ENCODE measurements at places on chromosomes 7 and 10. TPM values are rescaled to one million over a fixed set of nuclear protein-coding genes. Genes with fewer than 3 reads are reported as not detected.
A peak's percentile ranks its signal among the peaks of the same experiment; 100 is the strongest.

- no peaks in the 10 kb centered on the region for H3K27me3 ChIP-seq
- H3K36me3 ChIP-seq: no peaks in the 10 kb centered on the region
- peak overlapping the region; percentile 94 for H3K27ac ChIP-seq
- H3K4me1 ChIP-seq: peaks cover 37% of the 10 kb centered on the region
Measured at GRCh38 chr10:102796407-102797176, 40.6 kb downstream of the CYP17A1 start.

- H3K27ac ChIP-seq: no peak overlapping the region
- no peak for DNase-seq
- no peaks in the 10 kb centered on the region for H3K27me3 ChIP-seq
- no peak overlapping the region for H3K4me3 ChIP-seq
Measured at GRCh38 chr7:95693551-95694333, 78.6 kb upstream of the DYNC1I1 start.

DNA sequence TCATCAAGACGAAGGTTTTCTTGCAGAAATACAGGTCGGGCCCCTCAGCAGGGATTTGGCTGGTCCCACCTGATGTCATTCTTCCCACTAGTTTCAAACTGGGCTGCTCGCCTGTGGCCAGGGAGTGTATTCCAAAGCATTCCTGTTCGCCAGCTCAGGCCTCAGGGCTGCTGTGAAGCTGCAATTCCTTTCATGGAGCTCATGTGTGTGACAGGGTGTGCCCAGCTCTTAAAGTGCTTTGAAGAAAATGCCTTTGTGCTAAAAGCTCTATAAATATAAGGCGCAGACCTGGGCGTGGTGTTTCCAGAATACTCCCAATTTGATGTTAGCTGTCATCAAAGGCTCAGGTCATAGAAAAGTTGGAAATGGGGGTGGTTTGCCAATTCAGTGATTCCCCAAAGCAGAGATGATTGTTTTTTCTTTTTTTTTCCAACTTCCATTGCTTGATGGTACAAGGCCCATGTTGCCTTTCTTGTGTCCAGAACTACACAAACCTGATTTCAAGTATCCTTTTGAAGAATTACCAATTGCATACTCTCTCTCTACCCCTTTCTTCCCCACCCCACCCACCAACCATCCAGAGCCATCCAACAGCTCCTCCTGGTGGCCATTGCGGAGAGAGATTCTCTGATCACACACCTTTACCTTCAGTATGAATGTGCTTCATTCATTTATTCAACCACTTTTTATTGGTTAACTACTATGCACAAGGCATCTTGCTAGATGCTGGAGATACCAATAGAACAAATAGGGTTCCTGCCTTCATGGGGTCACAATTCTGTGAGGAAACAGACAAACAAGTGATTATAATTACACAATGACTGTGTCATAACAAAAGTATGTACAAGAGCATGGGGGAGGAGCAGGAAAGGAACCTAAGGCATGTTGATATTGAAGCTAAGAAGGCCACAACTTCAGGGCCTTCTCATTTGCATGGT is 297.3 kb upstream of the LYZL1 start:
- no peak overlapping the region for H3K27ac ChIP-seq
- no peaks in the 10 kb centered on the region for H3K36me3 ChIP-seq
- DNase-seq: peak; percentile 3
- H3K4me3 ChIP-seq: no peak overlapping the region
- H3K27me3 ChIP-seq: peaks cover 8% of the 10 kb centered on the region
- H3K4me1 ChIP-seq: no peaks in the 10 kb centered on the region

DNA sequence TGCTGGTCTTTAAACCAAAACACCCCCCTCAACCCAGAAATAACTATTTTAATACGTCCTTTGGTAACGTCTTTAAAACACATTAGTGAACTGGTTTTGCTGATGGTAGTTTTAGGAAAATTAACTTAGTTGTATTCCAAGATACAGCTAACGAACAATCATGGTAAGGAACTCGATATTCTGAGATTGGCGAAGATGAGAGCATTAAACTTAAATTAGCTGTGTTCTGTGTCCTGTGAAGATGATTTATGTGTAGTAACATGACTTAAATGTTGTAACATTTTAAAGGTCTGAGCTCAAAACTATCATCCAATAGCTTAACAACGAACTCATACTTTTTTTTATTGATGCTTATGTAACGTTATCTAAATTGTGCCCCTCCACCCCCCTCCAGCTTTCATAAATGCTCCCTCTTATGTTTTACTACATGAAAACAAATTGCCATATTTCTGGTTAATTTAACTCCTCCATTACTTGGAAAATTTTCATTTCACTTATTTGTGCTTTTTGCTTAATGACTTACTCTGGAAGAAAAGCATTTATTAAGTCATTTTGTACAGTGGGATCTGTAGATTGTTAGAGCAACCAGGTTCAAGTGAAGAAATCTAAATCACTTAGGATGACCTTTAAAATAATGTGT is 1.7 kb downstream of the SDK1 start:
- H3K4me1 ChIP-seq: peaks cover 9% of the 10 kb centered on the region
- H3K36me3 ChIP-seq: no peaks in the 10 kb centered on the region

DNA sequence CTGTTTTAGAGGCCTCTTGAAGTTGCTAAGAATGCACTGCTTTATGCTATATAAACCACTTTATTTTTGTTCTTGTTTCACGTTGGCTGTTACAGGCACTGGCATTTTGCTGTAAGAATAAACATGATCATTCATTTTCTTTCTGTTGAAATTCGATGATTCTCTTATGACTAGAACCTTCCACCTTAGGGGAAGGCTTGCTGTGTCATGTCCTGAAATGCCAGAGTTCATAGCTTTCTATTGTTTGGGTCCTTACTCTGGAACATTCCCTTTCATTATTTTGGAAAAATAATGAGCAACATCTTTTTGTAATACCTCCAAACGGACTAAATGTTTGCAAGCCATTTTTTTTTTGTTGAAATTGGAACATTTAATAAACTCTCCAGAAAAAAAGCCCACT is 495.1 kb upstream of the POT1 start:
- H3K27me3 ChIP-seq: no peaks in the 10 kb centered on the region
- no peaks in the 10 kb centered on the region for H3K36me3 ChIP-seq
- no peaks in the 10 kb centered on the region for H3K4me1 ChIP-seq
- no peak overlapping the region for H3K4me3 ChIP-seq
- no peak for DNase-seq

- peaks cover 19% of the 10 kb centered on the region for H3K36me3 ChIP-seq
- peaks cover 29% of the 10 kb centered on the region for H3K27me3 ChIP-seq
- peak overlapping the region; percentile 21 for H3K27ac ChIP-seq
- no peaks in the 10 kb centered on the region for H3K4me1 ChIP-seq
Measured at GRCh38 chr10:14456218-14456869, 125.6 kb upstream of the FRMD4A start.

- H3K27ac ChIP-seq: no peak overlapping the region
- no peak for DNase-seq
- peaks cover 23% of the 10 kb centered on the region for H3K4me1 ChIP-seq
- H3K27me3 ChIP-seq: no peaks in the 10 kb centered on the region
- no peak overlapping the region for H3K4me3 ChIP-seq
Measured at GRCh38 chr7:151063212-151063561, 3.8 kb downstream of the SLC4A2 start.

- H3K36me3 ChIP-seq: no peaks in the 10 kb centered on the region
- no peaks in the 10 kb centered on the region for H3K27me3 ChIP-seq
- H3K4me3 ChIP-seq: no peak overlapping the region
- H3K4me1 ChIP-seq: no peaks in the 10 kb centered on the region
Measured at GRCh38 chr10:27638071-27638750, 107.4 kb downstream of the MKX start.

- H3K4me1 ChIP-seq: no peaks in the 10 kb centered on the region
- peak; percentile 6 for DNase-seq
- H3K4me3 ChIP-seq: no peak overlapping the region
- no peaks in the 10 kb centered on the region for H3K27me3 ChIP-seq
Measured at GRCh38 chr7:17680943-17681351, 259.3 kb downstream of the SNX13 start.

DNA sequence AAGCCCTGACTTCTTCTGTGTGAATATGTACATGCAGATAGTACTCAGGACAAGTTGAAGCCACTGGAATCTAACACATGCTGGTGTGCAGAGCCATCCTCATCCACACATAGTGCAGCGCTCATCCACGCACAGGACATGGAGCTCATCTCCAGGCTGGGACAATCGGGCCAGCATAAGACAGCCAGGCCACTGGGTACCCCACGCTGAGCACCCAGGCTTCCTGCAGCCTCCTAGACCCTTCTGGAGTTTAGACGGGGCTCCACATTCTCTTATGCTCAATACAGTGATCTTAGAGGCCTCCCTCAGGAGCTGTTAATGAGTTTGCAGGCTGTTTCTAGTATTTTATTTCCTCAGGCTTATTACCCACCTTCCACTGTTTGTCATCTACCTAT is 238.9 kb downstream of the TNS3 start:
- DNase-seq: no peak
- no peak overlapping the region for H3K4me3 ChIP-seq
- no peaks in the 10 kb centered on the region for H3K27me3 ChIP-seq
- no peaks in the 10 kb centered on the region for H3K4me1 ChIP-seq

DNA sequence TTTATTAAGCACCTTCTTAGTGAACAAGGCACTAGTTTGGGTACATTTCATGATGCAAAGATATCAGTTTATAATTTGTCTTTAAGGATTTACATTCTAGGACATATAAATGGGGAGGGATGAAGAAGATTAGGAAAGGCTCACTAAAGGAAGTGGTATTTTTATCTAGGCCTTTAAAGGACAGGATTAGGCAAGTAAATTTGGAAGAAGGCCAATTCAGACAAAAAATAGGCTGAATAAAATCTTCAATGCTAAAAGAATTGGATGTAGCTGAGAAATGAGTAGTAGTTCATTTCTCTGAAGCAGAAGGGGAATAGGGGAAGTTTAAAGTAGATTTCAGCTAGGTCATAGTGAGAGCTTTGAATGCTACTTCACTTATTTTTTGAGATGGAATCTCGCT is 4.8 kb upstream of the FAM24B start:
- peaks cover 14% of the 10 kb centered on the region for H3K4me1 ChIP-seq
- no peak for DNase-seq
- H3K4me3 ChIP-seq: no peak overlapping the region
- no peak overlapping the region for H3K27ac ChIP-seq

GRCh38 chr7:26195867-26196657 is 4.5 kb downstream of the HNRNPA2B1 start:
- peak overlapping the region; percentile 100 for H3K27ac ChIP-seq
- H3K27me3 ChIP-seq: no peaks in the 10 kb centered on the region
- H3K36me3 ChIP-seq: peaks cover 68% of the 10 kb centered on the region
- H3K4me1 ChIP-seq: peaks cover 76% of the 10 kb centered on the region

DNA sequence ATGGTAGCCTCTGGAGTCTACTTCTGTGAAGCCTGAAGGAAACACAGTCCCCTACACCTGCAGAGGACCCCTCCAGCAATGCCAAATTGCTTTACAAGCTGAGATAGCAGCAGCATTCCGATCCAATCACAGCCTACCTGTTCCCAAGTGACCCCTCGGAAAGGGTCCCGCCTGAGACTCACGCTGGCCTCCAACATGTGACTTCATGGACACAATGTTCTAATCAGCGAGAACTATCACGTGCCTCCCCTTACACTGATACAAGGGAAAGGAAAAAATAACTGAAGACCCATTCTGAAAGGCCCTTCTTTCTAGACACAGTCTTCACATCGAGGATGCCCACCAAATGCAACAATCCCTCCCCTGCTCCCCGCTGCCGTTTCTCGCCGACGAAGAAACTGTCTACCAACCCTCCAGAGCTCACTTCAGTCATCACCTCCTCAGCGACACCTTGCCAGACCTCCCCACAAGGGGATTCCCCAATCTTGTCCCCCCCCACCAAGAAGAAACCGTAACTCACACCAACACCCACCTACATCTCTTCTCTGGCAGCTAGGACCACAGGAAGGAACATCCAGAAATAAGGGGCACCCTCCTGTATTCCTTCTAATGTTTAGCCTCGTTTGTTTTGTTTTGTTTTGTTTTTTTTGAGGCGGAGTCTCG is 1.8 kb downstream of the SNX8 start:
- H3K27ac ChIP-seq: peak overlapping the region; percentile 99
- H3K36me3 ChIP-seq: no peaks in the 10 kb centered on the region
- DNase-seq: no peak
- H3K4me3 ChIP-seq: peak overlapping the region; percentile 85
- H3K4me1 ChIP-seq: peaks cover 32% of the 10 kb centered on the region

DNA sequence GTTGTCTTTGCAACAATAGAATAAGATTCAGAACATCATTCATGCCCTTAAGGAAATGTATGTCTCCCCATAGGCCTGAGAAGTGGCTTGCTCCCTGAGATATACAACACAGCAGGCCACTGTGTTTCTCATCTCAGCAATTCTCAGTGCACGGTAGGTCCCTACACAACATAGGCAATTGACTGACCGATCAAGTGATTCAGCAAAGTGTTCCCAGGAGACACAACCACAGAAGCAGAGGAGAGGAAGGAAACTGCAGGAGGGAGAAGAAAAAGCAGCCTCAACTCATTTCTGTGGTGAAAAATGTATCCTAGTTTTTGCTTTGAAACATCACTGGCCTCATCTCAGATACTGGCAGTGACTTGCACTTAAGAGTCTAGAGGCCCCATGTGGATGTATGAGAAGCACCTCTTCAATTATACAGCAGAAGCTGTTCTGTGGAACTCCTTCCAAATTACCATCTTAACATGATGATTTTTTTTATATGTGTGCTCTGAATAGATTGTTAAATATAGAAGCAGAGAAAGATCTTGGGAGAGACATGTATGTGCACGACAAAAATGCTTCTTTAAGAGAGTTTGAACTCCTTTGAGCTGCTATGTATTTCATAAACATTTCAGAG is 306.8 kb downstream of the XPNPEP1 start:
- H3K27ac ChIP-seq: no peak overlapping the region
- no peaks in the 10 kb centered on the region for H3K27me3 ChIP-seq
- H3K4me3 ChIP-seq: no peak overlapping the region
- DNase-seq: no peak

- no peak for DNase-seq
- no peaks in the 10 kb centered on the region for H3K4me1 ChIP-seq
- H3K36me3 ChIP-seq: no peaks in the 10 kb centered on the region
- H3K27ac ChIP-seq: no peak overlapping the region
- H3K27me3 ChIP-seq: no peaks in the 10 kb centered on the region
- no peak overlapping the region for H3K4me3 ChIP-seq
Measured at GRCh38 chr10:90964781-90965465, 44.0 kb upstream of the ANKRD1 start.

DNA sequence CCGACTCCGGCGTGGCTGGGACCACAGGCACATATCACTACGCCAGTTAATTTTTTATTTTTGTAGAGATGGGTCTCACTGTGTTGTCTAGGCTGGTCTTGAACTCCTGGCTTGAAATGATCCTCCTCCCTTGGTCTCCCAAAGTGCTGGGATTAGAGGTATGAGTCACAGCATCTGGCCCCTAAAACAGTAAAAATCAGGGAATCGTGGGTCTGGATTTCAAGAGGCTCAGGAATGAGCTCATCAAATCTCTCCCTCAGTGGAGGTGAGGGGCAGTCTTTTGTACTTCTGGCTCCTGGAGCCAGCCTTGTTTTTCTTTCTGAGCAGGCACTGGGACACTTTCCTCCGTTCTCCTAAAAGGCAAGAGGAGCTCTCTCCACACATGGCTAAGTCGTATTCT is 32.1 kb upstream of the RHEB start:
- no peaks in the 10 kb centered on the region for H3K36me3 ChIP-seq
- H3K4me3 ChIP-seq: no peak overlapping the region

GRCh38 chr7:83976302-83976701 is 218.3 kb downstream of the SEMA3A start:
- no peaks in the 10 kb centered on the region for H3K4me1 ChIP-seq
- H3K27ac ChIP-seq: no peak overlapping the region
- no peaks in the 10 kb centered on the region for H3K36me3 ChIP-seq
- peak; percentile 6 for DNase-seq

Gene AUTS2
- 16.9 TPM for polyA plus RNA-seq

Gene PUS7
- polyA plus RNA-seq: 3.3 TPM

Gene KCNMA1
- polyA plus RNA-seq: not detected

Gene FKBP6
- not detected for polyA plus RNA-seq

All from naive B cell (primary cell).